ENCODE measurements at places on chromosomes 5 and 9. TPM values are rescaled to one million over a fixed set of nuclear protein-coding genes. Genes with fewer than 3 reads are reported as not detected.

- DNase-seq, result no peak
- H3K27ac ChIP-seq, result no peak overlapping the region
- no peaks in the 10 kb centered on the region for H3K4me1 ChIP-seq
- H3K27me3 ChIP-seq, result peaks cover 50% of the 10 kb centered on the region
Measured at GRCh38 chr9:84241817-84242373, 98.7 kb downstream of the SLC28A3 start.

DNA sequence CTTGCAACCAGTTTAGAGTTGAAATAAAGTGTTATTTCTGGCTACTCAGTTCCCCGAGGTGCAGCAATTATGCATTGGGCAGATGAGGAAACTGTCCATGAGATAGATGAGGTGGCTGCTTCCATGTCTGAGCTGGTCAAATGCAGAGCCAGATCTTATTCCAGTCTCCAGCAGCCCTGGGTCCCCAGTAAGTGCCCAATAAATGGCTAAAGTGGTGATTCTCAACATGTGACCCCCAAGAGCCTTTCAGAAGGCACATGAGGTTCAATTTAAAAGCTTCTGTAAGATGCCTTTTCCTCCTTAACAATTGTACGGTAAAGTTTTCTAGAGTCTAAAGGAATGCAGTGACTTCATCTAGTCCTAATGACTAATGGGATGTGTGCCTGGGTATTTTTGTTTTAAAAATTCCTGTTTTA lies 17.5 kb downstream of the ATOX1 start:
- DNase-seq, result no peak
- peaks cover 22% of the 10 kb centered on the region for H3K4me1 ChIP-seq
- no peak overlapping the region for H3K4me3 ChIP-seq
- H3K36me3 ChIP-seq, result peaks cover 5% of the 10 kb centered on the region
- peak overlapping the region; percentile 43 for H3K27ac ChIP-seq
- no peaks in the 10 kb centered on the region for H3K27me3 ChIP-seq

DNA sequence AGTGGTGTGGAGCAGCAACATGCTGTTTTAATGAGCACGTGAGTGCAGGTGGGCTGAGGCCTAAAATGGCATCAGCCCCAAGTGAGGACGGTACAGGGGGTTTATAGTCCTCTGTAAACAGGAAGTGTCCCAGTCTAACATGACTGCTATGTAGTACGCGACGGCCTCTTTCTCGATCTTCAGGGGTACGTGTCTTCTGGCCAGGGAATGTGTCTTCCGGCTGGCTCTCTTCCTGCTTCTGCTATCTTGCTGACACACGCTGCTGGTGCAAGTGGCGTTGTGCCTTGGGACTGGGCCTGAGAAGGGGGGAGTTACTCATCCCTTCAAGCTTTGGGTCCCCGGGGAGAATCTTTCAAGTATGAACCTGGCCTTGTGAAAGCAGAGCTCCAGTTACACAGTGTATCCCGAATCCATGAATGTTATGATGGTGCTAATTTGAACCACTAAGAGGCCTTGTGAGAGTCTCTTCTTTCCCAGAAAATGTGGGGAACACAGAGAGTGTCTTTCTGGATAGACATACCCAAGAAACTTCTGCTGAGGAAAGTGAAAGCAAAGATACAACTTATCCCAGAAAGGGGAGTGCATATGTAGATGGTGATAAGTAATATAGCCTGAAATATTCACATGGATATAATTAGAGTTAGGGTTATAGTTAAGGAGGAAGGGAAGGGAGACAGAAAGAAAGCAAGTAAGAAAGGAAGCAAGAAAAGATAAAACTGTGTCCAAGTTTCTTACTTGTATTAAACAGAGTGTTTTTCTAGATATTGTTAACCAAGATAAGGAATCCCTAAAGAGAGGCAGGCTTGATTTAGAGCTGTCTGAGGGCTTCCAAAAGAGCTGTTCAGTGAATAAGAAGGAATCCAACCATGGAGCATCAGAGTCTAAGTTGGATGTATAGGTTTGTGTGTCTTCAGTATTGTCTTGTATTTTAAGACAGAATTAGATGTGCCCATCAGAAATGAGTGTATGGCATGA lies 35.5 kb upstream of the ANXA2R start:
- H3K36me3 ChIP-seq, result peaks cover 11% of the 10 kb centered on the region
- no peak for DNase-seq
- H3K4me3 ChIP-seq, result no peak overlapping the region
- H3K27me3 ChIP-seq, result no peaks in the 10 kb centered on the region
- peak overlapping the region; percentile 84 for H3K27ac ChIP-seq

DNA sequence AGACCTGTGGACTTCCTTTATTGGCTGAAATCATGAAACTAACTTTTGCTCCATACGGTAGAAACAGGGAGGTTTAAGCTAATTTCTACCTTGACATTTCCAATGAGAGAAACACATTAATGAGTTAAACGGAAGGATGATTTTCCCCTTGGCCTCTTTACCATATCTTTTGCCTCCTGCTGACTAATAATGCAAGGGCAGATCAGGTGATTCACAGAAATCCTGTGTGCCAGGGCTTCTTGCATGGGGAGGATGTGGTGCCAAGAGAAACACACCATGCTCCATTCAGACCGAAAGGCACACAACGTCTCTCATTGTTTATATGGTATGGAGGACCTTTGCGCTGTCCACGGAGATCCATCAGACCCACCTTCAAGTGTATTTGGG lies 17.4 kb upstream of the PRLR start:
- no peak overlapping the region for H3K4me3 ChIP-seq
- H3K4me1 ChIP-seq, result no peaks in the 10 kb centered on the region
- no peak for DNase-seq
- H3K36me3 ChIP-seq, result peaks cover 3% of the 10 kb centered on the region

- H3K36me3 ChIP-seq, result no peaks in the 10 kb centered on the region
- no peak for DNase-seq
- H3K4me1 ChIP-seq, result peaks cover 14% of the 10 kb centered on the region
Measured at GRCh38 chr9:94014066-94014654, 59.0 kb upstream of the BARX1 start.

DNA sequence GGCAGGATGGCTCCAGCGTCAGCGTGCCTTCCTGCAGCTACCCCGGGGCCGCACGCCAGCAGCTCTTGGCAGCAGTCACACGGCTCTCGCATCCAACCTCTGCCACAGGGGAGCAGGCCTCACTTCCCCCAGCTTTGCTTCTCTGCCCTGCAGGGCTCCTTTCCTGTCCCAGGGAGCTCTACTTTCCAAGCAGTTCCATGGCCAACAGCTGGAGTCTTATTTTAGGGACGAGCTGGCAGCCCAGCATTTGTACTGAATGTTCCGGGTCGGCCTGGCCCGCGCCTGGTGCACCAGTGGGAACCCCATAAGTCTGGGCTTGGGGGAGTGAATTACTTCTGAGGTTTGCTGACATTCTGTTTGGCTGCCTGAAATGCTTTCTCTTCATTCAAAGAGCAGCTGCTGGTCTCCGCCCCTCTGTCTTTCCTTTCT lies 34.6 kb downstream of the GADD45G start:
- no peak overlapping the region for H3K4me3 ChIP-seq
- peaks cover 3% of the 10 kb centered on the region for H3K4me1 ChIP-seq
- H3K36me3 ChIP-seq, result no peaks in the 10 kb centered on the region
- H3K27ac ChIP-seq, result no peak overlapping the region

GRCh38 chr5:10518347-10518746 lies 45.5 kb upstream of the ANKRD33B start:
- H3K4me1 ChIP-seq, result peaks cover 2% of the 10 kb centered on the region
- H3K36me3 ChIP-seq, result no peaks in the 10 kb centered on the region
- no peak for DNase-seq
- H3K27me3 ChIP-seq, result peaks cover 2% of the 10 kb centered on the region
- H3K4me3 ChIP-seq, result no peak overlapping the region
- H3K27ac ChIP-seq, result no peak overlapping the region

GRCh38 chr9:117742131-117742530 lies 37.9 kb downstream of the TLR4 start:
- peaks cover 4% of the 10 kb centered on the region for H3K4me1 ChIP-seq
- no peak overlapping the region for H3K27ac ChIP-seq
- H3K36me3 ChIP-seq, result no peaks in the 10 kb centered on the region
- DNase-seq, result no peak

- no peaks in the 10 kb centered on the region for H3K36me3 ChIP-seq
- H3K27me3 ChIP-seq, result no peaks in the 10 kb centered on the region
Measured at GRCh38 chr5:15326932-15327331, 173.0 kb upstream of the FBXL7 start.

DNA sequence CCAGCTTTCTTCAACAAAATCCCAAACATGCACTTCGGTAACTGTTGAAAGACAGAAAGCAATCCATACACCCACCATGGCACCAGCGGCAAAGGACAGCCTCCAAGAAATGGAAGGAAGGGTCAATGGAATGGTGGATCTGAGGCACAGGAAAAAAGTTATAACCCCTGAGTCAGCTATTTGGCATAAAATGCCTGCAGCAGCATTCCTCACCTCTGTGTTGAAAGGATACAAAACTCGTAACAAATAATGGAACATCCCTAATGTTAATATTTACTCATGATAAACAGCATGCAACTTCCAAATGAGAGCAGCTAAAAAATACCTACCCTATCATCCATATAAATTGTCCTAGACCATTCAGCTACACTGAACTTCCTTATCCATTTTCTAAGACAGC lies 9.4 kb downstream of the FBXW11 start:
- H3K4me1 ChIP-seq, result peaks cover 40% of the 10 kb centered on the region
- H3K36me3 ChIP-seq, result no peaks in the 10 kb centered on the region
- DNase-seq, result no peak
- peak overlapping the region; percentile 53 for H3K27ac ChIP-seq

GRCh38 chr5:61081741-61082140 lies 80.5 kb downstream of the SMIM15 start:
- H3K36me3 ChIP-seq, result peaks cover 4% of the 10 kb centered on the region
- DNase-seq, result no peak
- no peak overlapping the region for H3K4me3 ChIP-seq
- H3K27ac ChIP-seq, result no peak overlapping the region
- no peaks in the 10 kb centered on the region for H3K27me3 ChIP-seq

- H3K4me3 ChIP-seq, result no peak overlapping the region
- H3K27me3 ChIP-seq, result peaks cover 58% of the 10 kb centered on the region
- no peaks in the 10 kb centered on the region for H3K36me3 ChIP-seq
- H3K4me1 ChIP-seq, result peaks cover 22% of the 10 kb centered on the region
Measured at GRCh38 chr5:35131723-35132122, 84.0 kb upstream of the AGXT2 start.

- no peaks in the 10 kb centered on the region for H3K4me1 ChIP-seq
- no peaks in the 10 kb centered on the region for H3K27me3 ChIP-seq
- no peak overlapping the region for H3K4me3 ChIP-seq
Measured at GRCh38 chr5:167393358-167393757, 898.1 kb upstream of the WWC1 start.

GRCh38 chr9:22922222-22922621 lies 475.6 kb downstream of the DMRTA1 start:
- no peak overlapping the region for H3K27ac ChIP-seq
- no peaks in the 10 kb centered on the region for H3K27me3 ChIP-seq
- no peak overlapping the region for H3K4me3 ChIP-seq

- H3K27me3 ChIP-seq, result no peaks in the 10 kb centered on the region
- DNase-seq, result no peak
- peaks cover 3% of the 10 kb centered on the region for H3K36me3 ChIP-seq
- no peak overlapping the region for H3K4me3 ChIP-seq
- H3K27ac ChIP-seq, result no peak overlapping the region
Measured at GRCh38 chr9:6479959-6480358, 67.0 kb downstream of the UHRF2 start.

DNA sequence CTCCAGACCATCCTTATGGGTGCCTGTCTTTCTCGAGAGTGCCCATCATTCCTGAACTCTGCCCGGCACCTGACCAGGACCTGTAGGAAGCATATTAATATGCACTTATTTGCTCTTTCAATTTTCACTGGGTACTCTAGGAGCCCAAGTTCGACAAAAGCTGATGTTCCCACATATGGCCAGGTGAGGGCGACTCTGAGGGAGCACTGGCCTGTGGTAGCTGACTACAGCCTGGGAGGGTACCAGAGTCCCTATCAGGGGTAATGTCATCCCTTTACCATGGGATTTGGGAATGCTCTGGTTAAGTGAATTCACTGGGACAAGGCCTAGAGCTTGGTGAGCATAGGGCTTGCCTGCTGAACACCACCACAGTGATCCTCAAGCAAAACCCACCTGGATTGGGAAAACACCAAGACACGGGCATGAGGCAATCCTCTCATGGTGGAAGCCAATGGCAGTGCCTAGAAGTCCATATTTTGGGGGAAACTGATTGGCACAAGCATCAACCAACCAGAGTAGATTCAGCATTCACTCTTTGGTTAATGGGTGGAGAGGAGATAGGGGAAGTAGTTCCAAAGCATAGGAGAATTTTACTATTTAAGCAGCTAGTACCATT lies 112.2 kb downstream of the MTX3 start:
- no peak overlapping the region for H3K27ac ChIP-seq
- peaks cover 3% of the 10 kb centered on the region for H3K36me3 ChIP-seq
- no peak overlapping the region for H3K4me3 ChIP-seq
- peaks cover 10% of the 10 kb centered on the region for H3K27me3 ChIP-seq

- no peaks in the 10 kb centered on the region for H3K4me1 ChIP-seq
- DNase-seq, result no peak
- H3K36me3 ChIP-seq, result no peaks in the 10 kb centered on the region
- H3K27ac ChIP-seq, result no peak overlapping the region
- no peaks in the 10 kb centered on the region for H3K27me3 ChIP-seq
- H3K4me3 ChIP-seq, result no peak overlapping the region
Measured at GRCh38 chr9:110712955-110713354, 44.4 kb downstream of the MUSK start.

DNA sequence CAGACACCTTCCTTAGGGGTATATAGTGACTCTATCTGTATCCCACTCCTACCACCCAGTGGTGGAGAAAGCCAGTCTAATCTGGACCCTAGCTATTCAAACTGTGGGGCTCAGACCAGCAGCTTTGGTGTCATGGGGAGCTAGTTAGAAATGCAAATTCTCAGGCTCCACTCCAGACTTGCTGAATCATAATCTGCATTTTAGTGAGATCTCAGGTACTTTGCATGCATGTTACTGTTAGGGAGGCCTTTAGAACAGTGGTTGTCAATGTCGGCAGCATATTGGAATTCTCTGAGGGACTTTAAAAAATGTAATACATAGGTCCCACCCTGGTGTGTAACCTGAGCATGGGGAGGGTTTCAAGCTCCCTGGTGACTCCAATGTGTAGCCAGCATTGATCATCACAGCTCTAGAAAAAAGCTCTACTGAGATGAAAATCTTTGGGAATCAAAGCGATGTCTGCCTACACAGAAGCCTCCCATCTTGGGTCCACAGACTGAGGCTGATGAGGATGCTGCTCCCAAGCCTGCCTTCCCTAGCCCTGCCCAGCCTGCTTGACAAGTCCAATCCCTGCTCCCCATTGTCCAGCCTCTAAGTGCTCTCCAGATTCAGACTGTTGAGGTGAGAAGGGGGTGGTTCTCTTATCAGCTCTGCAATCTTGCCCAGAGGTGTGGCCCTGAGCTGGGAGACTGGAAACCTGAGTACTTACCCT lies 11.9 kb upstream of the GM2A start:
- H3K4me1 ChIP-seq, result peaks cover 16% of the 10 kb centered on the region
- no peak overlapping the region for H3K4me3 ChIP-seq
- H3K36me3 ChIP-seq, result no peaks in the 10 kb centered on the region
- DNase-seq, result no peak

- DNase-seq, result no peak
- H3K36me3 ChIP-seq, result no peaks in the 10 kb centered on the region
- no peak overlapping the region for H3K4me3 ChIP-seq
- H3K27me3 ChIP-seq, result no peaks in the 10 kb centered on the region
- H3K27ac ChIP-seq, result no peak overlapping the region
Measured at GRCh38 chr5:3657364-3658022, 61.9 kb downstream of the IRX1 start.

Gene BTNL8
- not detected for total RNA-seq

Gene NR2F1
- total RNA-seq, result not detected

Gene ZFP2
- 0.50 TPM for total RNA-seq

Gene MEGF10
- total RNA-seq, result not detected

Gene PKN3
- total RNA-seq, result 0.96 TPM

Gene HTR4
- total RNA-seq, result not detected

Gene SLC6A7
- total RNA-seq, result not detected

Gene GABRB2
- total RNA-seq, result not detected

Measured in T-helper 17 cell (primary cell).